ENCODE measurements at places on chromosomes 7 and 10.

DNA sequence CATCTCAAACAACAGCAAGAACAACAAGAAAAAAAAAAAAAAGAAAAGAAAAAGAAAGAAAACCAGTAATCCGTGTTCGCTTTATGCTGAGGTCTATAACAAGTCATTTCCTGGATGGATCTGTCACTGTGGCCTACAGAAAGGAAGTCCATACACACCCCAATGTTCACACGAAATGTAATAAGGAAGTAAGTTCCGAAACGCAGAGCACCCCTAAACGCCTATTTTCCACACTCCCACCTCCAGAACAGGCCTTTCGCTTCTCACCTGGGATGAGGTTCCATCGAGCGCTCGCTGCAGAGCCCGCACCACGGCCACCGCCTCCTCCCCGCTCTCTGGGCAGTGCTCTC is 735 bp downstream of the ZNF394 start:
- DNase-seq: peak; percentile 8

DNA sequence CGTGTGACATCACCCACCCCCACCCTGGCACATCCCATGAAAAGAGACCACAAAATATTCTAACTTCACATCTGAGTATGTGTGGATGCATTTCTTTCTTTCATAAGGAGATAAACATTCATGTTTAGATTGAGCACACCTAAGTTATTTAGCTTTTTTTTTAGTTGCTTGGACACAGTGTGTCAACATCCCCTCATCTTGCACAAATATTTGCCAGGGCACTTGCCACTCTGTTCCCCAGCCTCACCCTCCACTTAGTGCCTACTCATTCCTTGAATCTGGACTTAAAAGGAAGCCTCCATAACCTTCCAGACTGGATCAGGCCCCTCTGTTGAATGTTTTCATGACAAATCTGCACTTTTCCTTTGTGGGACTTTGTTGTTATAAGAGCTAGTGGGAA is 338.9 kb upstream of the IGFBP3 start:
- no peak for DNase-seq

GRCh38 chr7:135166338-135166990 is 4.0 kb downstream of the CYREN start:
- no peak for DNase-seq

DNA sequence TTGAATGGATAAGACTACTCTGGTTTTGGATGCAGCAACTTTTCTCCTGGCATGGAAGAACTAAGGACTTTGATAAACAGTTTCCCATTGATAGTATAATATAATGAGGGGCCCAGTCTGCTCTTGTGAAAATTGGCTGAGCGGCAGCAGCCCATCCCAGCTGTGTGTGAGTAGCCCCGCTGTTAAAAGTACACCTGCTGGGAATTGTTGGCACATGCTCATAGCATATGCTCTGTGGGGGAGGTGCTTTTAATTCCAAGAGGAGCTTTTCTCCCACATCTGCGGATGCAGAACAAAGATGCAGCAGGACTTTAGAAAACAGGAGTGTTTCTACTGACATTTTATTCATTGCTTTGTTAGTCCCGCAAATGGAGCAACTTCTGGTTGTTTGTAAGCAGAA is 19.0 kb downstream of the SRI start:
- peak; percentile 77 for DNase-seq

Data from tongue (tissue), 3 donors.